D721Med (cell line): ENCODE measurements at places on chromosomes 6 and 20.

- no peak for DNase-seq
These were observed 2.7 kb upstream of the MYT1 start for GRCh38 chr20:64161356-64162238.

GRCh38 chr6:160791459-160791858, 89.4 kb downstream of the PLG start:
- DNase-seq, result no peak

- DNase-seq, result no peak
These were observed 650.7 kb downstream of the KIF16B start for GRCh38 chr20:15922556-15922955.

DNA sequence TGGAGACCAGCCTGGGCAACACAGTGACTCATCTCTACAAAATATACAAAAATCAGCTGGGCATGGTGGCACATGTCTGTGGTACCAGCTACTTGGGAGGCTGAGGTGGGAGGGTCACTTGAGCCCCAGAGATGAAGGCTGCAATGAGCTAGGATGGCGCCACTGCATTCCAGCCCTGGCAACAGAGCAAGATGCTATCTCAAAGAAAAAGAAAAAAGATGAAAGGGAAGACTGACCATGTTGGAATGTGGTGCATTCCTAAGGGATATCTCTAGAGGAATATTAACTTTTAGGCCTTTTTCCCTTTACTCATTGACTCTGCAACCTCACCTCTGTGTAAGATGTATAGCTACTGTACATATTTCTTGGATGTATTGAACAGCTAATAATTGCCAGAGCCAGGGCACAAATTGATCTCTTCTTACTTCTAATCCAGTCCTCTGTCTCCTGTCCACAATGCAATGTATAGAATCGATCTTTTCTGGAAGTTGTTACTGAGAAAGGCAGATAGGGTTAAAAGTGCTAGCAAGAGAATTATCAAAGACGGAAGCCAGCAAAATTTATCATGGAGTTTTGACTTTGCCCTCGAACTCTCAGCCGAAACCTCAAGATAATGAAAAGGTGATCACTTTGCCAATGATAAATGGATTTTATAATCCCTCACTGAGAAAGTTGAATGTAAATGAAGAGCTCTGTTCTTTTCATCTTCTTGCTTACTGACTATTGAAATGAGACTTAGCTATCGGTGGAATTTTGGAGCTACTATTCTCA, 46.3 kb downstream of the GCNT2 start:
- DNase-seq, result no peak

GRCh38 chr20:36028106-36028808, 59.9 kb downstream of the CNBD2 start:
- DNase-seq, result no peak

DNA sequence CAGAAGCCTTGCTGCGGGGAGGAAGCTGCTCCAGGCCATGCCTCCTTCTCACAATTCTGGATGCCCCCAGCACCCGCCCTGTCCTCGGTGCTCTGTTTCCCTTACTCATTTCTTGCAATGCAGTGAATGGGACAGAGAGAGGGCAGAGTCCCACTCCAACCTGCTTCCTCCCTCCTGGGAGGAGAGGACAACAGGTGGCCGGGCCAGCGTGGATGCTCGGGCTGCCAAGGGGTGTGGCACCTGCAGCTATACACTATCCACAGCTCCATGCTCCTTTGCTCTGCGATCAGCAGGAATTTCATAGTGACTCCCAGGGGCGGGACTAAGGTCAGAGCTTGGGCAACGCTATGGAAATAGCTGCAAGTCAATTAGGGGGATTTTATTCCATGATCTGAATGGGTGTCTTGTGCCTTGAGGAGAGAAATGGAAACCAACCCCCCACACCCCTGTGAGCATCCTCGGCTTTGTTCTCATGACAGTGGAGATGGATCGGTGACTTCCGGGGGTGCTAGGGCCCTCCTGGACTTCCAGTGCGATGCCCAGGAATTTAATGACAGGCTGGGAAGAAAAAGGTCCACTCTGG, 192.5 kb downstream of the MYLK4 start:
- no peak for DNase-seq

- DNase-seq, result no peak
These were observed 127.6 kb upstream of the FAM184A start for GRCh38 chr6:119205911-119206618.

GRCh38 chr20:64069614-64070243, 6.7 kb downstream of the TCEA2 start:
- peak; percentile 87 for DNase-seq

- no peak for DNase-seq
These were observed 25.0 kb upstream of the SDCBP2 start for GRCh38 chr20:1353956-1354355.

GRCh38 chr6:139711804-139712585, 337.5 kb upstream of the CITED2 start:
- no peak for DNase-seq

DNA sequence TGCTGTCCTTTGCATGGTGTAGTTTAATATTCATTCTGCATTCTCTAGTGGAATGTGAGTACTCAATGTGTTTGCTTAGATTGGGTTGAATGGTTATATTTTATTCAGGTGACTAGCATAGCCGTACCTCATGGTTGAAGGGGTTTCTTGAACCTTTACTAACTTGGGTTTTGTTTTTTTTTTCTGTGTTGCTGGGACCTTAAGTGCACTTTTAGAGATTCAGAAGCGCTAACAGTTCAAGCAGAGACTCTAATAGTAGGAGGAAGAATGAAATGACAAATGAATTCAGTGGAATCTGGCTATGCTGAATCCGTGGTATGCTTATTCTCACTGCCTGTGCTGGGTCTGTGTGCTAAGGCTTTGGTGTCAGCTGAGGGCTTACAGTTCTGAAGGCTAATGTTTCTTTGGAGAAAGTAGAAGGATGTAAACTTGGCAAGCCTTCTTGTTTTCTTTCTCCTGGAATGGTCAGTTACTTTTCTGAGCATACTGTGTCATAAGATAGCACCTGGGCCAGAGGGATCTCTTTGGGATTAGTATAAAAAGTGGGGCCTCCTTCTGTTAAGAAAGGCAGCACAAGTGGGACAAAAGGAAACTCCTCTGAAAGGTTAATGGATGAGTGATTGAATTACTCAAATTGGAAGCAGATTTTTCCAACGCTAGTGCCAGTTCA, 28.7 kb downstream of the RNF144B start:
- no peak for DNase-seq

GRCh38 chr6:53412751-53413150, 64.0 kb upstream of the ELOVL5 start:
- no peak for DNase-seq

GRCh38 chr20:17681726-17682102, 328 bp downstream of the RRBP1 start:
- no peak for DNase-seq

DNA sequence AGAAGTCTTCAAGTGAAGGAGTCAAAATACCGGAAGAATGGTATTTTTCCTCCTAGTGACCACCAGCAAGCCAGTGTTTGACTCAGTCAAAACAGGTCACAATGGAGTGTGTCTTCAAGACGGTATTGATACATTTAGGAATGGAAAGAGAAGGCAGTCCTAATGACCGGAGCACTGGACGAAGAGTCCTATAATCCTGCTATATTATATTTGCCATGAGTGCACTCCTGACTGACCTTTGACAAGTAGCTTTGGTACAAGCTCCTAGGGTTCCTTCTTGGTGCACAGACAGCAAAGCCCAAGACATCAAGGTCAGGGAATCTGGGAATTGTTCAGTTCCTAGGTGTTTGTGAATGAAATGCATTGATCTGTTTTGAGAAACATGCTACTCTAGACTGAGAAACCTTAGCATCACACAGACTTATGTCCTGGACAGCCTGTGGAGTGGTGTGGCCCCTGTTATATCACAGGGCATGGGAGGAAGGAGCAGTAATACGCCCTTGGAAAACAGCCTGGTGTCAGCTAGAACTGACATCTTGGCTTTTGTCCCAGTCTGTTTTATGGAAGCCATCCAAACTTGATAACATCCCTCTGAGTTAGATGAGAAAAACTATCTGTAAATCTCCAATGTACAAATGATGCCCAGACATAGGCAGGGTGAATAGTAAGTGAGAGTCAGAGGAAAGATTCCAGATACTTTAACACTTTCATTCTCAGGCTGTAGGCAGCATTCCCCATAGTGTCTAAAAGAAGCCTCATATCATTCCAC, 18.5 kb downstream of the NOX3 start:
- no peak for DNase-seq

DNA sequence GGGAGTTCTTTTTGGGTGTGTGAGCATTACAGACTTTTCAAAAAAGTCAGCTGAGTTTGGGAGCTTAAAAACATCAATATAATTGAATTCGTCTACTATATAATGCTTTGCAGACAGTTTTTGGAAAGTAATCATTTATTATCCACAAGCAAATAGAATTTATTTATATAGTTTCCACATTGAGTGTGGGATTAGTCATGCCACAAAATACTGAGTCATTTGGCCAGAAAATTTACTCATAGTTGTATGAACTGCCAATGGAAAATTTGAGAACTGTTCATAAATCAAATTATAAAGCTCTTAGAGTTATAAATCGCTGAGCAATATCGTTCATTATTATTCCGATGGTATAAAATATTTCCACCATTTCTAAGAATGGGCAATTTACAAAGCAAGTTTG, 5.0 kb downstream of the BEND6 start:
- no peak for DNase-seq

GRCh38 chr20:58981628-58982364, 740 bp downstream of the NELFCD start:
- no peak for DNase-seq

GRCh38 chr6:125940247-125941041, 16.1 kb upstream of the HINT3 start:
- DNase-seq, result no peak

- no peak for DNase-seq
These were observed at the start of gene IL17F for GRCh38 chr6:52244400-52244799. Gene IL17F, minus strand, starts transcription at chr6:52244500. Its CDS starts 71 bp downstream, at chr6:52244429.

DNA sequence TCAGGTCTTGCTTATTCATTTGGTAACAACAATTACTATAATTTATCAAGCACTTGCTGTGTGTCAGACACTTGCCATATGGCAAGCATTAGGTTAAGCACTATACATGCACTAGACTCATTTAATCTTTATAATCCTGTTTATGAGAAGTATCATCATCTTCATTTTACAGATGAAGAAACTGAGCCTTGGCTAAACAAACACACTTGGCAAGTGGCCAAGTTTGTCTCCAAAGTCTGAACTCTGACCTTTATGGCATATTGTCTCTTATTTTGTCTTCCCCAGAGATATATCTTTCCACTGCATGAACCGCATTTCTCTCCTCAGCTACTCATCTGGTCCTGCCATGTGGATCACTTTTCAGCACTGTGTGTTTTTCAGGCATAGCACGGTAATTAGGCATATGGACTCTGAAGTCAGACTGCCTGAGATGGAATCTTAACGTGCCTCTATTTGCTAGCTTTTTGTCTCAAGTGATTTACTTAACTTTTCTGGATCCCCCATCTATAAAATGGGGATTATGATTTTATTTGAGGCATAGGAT, 4.7 kb downstream of the ADGRF5 start:
- no peak for DNase-seq

DNA sequence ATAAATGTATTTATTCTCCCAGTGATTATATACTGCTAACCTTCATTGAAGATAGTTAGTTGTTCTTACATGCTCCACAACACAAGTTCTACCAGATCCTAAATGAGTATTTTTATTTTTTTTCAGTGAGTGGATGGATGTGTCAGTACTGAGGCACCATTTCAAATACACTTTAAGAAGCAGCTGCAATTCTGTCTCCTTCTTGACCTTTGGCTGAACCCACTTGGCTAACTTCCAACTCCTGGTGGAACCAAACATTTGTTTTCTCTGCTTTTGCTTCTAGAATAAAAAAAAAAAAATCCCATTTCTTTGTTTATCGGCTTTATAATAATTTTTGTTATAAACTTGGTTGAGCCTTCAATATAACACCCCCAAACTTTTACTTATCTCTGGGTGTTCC, 458.3 kb upstream of the MAP3K7 start:
- DNase-seq, result no peak

GRCh38 chr6:125120054-125120590, 33.5 kb upstream of the TPD52L1 start:
- no peak for DNase-seq

DNA sequence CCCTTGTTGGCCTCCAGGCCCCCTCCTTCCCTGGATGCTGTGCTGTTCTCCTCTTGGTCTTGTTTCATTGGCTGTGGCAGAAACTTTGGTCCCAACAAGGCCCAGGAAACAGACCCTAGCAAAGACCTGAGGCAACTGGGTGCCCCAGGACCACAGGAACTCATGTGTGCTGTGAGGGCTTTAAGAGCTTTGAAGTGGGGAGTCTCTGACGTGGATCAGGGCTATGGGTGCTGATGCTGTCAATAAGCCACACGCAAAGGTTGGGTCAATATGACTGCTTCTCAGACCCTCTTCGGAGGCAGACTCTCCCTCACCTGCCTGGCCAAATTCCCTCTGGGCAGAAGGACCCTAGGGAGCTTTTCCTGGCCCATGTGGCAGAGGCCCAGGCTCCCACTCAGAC, 91.5 kb upstream of the MLN start:
- DNase-seq, result no peak

DNA sequence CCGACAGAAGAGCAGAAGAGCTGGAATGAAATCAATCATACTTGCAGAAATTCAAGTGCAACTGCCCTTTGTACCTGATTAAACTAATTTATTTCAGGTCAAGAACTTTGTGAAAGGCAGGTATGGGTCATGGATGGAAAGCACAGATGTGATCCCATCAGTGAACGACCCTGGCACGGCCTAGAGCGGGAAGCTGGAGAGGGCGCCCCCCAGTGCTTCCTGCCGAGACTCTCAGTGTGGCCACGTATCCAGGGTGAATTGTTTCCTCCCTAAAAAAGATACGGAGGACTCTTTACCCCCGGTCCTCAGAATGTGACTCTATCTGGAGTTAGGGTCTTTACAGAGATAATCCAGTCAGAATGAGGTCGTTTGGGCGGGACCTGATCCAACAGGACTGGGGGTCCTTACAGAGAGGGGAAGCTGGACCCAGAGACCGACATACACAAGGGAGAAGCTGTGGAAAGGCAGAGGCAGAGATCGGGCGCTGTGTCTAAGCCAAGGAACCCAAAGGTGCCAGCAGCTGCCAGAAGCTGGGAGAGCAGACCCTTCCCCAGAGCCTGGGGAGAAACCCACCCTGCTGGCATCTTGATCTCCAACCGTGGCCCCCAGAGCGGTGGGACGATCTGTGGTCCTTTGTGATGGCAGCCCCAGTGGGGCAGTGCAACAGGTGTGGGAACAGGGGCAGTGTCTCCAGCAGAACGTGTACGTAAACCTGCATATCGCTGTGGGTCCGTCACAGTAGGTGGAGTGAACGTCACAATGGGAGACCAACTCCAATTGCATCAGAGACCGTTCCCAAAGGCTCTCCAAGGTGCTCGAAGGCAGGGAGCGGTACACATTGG, 91.9 kb downstream of the TAF4 start:
- no peak for DNase-seq
